ENCODE measurements at places on chromosomes 3 and 15.

DNA sequence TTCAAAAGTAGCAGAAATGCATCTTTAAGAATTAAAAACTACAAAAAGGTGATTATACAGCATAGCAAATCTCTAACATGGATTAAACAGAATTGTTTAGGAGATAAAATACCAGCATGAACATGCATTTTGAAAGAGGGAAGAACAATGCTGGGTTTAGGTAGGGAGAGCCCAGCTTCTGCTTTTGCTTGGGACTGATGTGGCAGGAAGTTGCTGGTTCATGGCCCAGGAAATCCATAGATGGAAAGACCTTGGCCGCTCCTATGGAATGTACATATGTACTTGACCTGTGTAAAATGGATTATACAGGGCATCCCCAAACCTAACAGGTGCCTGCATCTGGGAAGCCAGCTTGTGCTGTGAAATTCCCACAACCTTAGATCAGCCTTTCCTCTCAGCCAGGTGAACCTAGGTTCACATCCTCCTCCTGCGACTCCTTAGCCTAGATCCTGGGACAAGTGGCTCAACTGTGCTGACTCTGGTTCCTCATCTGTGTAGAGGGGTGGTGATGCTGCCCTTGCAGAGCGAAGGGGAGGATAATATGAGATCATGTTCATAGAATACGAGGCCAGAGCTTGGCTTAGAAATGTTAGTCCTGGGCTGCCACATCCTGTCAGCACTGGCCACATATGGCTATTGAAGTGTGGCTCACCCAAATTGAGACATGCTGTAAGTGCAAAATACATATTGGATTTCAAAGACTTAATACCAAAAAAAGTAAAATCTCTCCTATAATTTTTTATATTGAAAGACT lies 47.0 kb upstream of the PLXNA1 start:
- no peak for DNase-seq

DNA sequence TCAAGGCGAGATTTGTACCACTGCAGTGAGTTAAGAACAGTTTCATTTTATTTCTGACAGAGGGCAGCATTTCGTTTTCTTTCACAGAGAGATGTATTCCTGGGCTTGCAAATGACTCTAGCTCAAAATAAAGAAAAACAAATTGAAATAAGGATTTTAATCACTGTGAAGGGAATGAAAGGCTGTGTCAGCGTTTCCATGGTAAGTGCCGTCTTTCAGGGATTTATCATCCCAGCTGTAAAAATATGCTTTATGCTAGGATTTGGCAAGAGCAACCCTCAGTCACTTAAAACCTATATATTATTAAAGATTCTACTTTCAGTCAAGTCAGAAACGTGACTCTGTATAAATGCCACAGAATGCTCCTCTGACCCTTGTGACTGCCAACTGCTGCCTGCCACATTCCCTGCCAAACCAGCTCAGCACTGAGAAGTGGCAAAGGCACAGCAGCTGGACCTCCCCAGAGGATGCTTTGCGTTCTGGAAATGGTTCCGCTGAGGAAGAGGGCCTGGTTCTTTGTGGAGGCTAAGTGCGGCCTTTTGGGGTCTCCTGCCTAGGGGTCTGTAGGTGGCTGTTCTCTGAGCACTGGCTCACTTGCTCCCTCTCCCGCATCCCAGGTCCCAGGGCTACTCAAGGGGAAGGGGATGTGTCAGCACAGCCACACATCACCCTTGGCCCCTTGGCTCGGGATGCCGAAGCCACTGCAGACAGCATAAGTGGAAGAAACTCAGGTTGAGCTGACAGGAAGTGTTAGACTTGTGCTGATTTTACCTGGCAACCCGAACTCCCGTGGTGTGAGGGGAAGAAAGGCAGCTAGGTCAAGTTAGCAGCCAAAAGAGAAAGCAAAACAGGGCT lies 56.6 kb upstream of the POMGNT2 start:
- peak; percentile 27 for DNase-seq

- DNase-seq = no peak
These were observed 7.6 kb downstream of the NUSAP1 start for GRCh38 chr15:41340189-41340695.

DNA sequence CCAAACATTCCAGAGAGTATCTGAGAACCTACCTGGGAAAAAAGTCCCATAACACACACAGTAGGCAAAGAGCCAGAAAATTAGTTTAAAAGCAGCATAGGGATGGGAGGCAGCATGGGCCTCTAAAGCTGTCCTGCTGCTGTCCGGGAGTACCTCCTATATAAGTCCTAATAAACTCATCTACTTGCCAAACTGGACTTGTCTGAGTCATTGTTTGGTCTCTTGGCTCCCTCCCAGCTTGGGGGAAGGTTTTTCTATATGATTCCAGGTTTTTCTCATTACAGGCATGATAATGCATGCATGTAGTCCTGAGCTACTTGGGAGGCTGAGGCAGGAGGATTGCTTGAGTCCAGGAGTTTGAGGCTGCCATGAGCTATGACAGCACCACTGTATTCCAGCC lies 17.5 kb upstream of the HACD2 start:
- DNase-seq = no peak

- DNase-seq = no peak
These were observed 31.6 kb downstream of the SLC22A14 start for GRCh38 chr3:38313695-38314094.

DNA sequence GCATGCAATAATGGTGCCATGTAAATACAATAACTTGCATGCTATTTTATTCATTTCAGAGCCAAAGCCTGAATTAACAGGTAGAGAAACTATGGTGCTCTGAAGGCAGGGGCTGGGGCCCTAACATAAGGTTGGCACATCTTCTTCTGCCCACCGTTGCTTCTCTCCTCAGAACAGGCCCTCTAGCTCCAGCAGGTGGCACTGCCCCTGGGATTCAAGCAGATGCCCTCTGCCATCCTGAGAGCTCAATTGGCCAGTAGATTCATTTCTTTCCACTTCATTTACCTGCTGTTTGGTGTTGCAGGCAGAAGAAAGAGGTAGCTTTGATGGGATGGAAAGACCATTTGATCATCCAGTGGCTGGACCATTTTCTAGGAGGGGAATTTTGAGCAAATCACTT lies 130.5 kb downstream of the FOXB1 start:
- no peak for DNase-seq

DNA sequence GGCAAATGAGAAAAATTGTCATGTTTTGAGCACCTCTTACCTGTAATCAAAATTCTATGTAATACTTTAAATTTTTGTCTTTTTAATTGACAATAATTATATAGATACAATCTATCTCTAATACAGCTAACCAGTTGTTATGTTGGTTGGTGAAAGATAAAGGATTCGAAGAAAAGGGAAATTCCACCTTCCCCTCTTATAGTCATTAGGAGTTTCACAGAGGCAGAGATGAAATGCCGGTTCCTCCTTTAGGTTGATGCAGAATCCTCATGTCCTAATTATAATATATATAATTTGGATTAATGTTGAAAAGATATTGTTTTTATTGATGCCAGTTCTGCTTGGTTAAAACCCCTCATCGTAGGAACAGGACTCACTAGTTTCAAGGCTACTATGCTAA lies 67.1 kb downstream of the LRCH3 start:
- DNase-seq = no peak

DNA sequence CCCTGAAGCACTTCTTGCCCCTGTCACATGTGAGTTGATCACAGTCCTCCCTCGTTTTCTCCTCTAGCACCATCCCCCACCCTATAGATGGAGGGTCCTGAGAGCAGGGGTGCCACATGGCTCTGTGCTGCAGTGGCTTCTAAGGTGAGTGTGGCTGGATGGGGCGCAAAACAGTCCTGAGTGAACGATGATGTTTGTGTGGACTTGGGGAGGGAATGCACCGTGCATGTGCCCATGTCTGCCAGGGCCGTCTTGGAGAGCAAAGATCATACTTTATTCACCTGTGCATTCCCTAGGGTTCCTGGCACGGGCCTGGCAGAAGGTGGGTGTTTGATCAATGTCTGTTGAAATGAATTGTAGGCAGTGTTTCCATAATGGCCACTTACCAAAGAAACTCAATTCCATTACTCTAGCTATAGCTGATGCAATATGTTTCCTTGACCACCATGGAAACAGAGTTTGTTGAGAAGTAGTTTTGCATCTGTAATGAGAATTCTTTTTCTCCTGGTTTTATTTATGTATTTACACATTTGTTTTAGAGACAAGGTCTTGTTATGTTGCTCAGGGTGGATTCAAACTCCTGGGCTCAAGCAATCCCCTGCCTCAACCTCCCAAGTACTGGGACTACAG lies 58.0 kb downstream of the ABTB1 start:
- no peak for DNase-seq

DNA sequence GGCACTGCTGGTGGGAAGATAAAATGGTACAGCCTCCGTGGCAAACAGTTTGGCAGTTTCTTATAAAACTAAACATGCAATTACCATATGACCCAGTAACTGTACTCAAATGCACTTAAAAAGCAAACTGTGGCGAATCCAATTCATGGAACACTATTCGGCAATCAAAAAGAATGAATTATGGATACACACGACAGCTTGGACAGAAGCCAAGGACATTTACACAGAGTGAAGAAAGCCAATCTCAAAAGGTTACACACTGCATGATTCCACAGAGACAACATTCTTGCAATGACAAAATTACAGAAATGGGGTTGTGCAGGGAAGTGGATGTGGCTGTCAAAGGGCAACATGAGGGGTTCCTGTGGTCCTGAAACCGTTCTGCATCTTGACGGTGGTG lies 122.1 kb upstream of the IQSEC1 start:
- no peak for DNase-seq

DNA sequence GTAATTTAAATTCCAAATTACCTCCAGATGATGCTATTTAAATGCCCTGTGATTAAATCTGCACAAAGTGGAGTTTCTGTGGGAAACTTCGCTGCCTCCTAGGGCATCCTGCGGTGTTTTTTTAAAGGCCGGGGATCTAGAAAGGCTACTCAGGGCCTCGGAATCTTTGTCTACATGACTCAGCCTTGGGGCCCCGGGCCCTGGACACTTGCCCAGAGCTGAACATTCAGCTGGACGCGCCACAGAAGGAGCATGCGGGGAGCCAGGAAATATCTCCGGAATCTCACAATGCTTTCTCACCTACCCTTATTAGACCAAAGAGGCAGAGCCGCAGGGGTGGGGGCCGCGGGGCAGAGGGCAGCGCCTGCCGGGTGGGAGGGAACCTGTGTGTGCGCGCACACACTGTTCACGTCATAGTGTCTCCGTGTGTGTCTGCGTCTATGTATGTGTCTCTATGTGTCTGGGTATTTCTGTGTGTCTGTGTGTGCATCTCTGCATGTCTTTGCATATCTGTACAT lies 145.5 kb upstream of the TPM1 start:
- DNase-seq = no peak

GRCh38 chr15:57957113-57957512 lies 108.4 kb downstream of the ALDH1A2 start:
- no peak for DNase-seq

DNA sequence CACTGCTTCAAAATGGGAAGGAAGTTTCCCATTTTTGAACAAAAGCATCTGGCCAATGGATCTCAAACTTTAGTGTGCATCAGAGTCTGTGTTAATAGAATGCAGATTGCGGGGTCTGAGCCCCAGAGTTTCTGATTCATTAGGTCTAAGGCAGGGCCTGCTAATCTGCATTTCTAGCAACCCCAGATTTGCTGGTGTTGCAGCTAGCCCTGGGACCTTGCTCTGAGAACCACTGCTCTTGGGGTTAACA lies 30.7 kb upstream of the USP3 start:
- DNase-seq = no peak

DNA sequence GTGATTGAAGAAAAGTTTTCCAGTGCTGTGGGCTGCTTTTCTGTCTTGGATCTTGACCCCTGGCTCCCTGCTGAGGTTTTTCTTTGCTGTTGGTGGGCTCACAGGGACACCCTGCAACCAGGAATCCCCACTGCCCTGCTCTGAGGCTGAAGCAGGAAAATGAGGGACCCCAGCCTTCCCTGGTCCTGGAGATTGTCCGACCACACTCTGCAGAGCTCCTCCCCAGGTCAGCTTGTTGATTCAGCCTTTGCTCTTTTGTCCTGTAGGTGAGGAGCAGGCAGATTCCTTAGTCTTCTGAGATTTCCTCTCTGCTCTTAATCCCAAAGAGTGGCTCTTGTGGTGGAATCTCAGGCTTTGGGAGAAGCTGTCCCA lies 194.5 kb downstream of the RPLP1 start:
- no peak for DNase-seq

DNA sequence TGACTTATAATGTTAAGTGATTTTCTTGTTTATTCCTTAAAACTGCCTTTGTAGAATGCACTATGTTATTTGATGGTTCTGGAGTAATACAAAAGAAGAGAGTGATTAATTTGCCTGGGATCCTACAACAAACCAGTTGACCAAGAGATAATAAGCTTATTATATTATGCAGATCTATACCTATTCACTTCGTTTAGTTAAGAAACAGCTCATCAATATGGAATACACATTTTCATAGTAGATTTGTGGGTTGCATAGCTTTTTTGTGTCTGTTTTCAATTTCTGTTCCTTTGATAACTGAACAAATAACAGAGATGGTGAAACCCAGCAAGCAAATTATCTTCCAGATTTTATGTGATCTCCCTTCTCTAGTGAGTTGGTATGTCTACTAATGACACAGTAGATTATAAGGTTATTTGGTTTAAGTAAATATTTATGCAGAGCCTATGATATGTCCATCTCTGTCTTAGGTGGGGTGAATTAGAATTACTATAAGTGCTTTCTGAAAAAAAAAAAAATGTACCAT lies 443.3 kb upstream of the TPRG1 start:
- DNase-seq = no peak

GRCh38 chr3:100546020-100546744 lies 53.8 kb downstream of the TMEM45A start:
- DNase-seq = no peak

DNA sequence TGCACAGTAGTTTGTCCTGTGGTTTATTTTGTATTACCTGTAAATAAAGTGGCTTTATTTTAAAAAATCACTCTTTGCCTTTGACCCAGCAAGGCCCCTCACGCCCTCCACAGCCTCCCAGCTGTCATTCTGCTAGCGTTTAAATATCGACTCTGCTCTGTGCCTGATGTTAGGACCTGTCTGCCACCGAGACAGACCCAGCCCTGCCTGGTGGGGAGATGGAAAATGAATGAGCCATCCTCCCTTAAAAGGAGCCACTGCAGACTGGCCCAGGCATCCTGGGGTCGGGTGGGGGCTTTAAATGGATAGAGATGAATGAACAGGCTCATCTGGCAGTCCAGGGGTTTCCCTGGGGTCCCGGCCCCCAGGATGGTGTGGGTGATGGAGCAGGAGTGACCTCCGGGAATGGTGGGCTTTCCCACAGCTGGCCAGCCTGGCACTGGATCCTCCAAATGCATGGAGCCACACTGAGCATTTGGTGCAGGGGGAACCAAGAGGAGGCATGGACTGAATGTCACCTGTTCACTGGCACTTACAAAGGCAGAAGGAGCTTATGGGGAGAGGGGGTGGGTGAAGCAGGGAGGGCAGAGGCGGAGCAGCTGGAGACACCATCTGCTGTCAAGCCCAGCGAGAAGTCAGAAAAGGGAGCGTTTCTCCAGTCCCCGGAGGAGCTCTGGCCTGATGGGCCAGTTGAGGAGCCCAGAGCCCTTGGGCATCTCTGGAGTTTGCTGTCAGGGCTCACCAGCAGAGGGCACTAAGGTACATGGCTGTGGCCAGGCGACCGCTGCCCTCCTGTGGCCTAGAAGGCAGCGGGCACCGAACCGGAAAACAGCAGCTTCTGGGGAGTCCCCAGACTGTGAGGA lies 11.9 kb downstream of the GRM2 start:
- no peak for DNase-seq

Measured in CD8-positive, alpha-beta T cell (primary cell).